ENCODE measurements at places on chromosomes 7 and 10.

DNA sequence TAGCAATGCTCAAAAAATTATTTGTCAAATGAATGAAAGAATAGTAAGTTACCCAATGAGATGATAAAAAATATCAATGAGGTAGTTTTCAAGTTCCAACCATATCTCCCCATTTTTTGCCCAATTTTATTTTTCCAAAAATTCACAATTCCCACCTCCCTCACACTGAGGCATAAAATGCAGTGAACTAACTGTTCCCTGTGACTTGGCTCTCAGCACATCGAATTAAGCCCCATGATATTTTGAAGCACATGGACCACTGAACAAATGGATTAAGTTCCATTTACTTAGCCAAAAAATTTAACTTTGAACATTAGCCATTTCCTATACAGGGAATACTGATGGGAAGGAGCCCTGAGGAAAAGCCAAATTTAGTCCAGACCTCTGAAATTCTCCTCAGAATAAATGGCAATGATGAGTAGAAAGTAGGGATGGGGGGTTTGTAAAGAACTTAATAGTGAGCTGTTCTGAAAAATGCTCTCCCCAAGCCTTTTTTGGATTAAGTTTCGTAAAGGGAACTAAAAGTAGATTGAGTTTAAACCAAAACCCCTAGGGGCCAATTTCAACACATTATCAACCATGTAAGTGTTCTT is 166.3 kb upstream of the GRM3 start:
- DNase-seq: no peak

- no peak for DNase-seq
Measured at GRCh38 chr10:68251151-68251550, 19.2 kb upstream of the ATOH7 start.

GRCh38 chr7:36048902-36049240 is 104.2 kb upstream of the EEPD1 start:
- DNase-seq: no peak

DNA sequence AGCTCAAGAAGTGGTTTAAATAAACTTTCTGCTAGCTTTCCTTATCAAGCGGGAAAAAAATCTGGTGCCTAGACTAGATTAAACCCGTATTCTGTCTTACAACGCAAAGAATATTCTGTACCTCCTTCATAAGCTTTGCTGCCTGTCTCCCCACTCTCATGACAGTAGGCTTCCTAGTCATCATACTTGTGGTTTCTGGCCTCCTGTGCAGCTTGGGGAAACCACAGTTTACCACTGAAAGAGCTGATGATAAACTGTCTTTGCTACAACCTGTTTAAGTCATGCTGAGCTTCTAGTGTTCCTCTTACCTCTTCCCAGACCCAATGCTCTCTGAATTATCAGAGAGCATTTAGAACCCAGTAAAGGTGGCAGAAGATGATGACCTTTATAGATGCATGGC is 55.0 kb downstream of the PODXL start:
- peak; percentile 47 for DNase-seq

DNA sequence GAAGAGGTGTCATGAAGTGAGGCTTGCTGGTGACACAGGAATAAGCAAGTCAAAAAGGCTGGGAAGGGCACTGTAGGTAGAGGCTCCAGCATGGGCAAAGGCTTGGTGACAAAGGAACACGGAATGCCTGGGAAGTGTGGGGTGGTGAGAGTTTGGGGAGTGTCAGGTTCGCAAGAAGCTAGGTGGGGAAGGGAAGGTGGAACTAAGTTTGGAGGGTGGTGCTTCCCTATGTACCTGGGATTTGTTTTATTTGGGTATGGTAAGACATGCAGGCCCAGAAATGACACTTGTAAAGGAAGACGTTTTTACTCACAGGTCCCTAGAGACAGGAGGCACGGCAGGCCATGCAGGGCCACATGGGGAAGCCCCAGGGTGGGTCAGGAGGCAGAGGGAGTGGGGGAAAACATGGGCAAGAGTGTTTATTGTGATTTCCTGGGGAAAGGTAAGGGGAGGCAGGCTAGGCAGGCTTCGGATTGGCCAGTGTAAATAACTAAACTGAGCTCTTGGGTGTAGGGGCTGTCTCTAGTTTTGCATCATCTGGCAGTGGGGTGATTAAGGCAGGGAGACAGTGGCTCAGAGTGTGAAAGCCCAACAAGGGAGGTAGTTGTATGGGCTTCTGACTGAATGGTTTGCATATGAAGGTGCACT is 52.1 kb downstream of the SH2D4B start:
- DNase-seq: no peak

DNA sequence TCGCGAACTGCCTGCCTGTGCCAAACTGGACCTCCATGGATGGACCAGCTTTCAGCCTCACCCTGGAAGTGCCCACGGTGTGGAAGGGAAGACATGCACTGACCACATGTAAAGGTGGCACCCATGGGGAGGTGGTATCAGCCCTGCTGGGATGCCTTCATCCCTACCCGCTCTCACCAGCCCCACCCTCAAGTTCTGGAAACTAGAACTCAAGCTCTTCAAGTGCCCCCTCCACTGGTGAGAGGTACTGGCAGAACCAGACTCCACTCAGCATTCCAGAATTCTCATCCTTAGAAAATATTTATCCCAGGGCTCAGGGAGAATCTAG is 5.9 kb downstream of the ZNF488 start:
- DNase-seq: no peak

DNA sequence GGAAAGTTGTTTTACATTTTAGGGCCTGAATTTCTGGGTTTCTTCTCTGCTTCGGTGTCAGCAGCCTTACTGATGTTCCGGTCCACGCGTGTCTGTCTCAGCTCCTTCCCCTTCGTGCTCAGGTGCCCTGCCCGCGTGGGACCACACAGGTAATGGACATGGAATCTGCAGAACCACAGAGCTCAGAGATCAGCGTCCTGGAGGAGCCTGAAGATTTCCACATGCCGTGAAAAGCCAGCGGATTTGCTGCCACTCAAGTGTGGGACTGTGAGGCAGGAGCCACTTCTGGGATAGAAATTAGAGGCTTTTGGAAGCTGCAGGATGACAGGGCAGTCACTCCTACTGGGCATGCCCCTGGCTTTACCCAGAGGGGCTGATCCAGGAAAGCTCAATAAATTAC is 666.1 kb upstream of the FOXK1 start:
- no peak for DNase-seq

GRCh38 chr7:135283959-135284638 is 50.5 kb downstream of the STRA8 start:
- no peak for DNase-seq

DNA sequence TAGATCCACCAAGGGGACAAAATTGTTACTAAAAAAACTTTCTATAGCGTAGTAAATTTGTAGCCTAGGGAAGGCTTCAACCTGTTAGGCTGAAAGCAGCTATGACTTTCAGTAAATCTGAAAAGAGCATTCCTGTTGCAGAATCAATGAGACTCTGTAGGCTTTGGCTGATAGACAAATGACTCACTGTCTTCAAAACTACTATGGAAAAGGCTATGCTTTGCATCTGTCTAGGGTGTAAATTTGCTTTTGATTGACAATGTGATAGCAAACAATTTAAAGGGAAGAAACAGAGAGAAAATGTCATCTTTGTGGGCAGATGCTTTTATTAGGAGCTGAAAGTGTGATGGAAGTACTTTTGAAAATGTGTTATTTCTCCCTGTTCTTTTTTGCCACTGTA is 60.6 kb downstream of the ARL5B start:
- no peak for DNase-seq

DNA sequence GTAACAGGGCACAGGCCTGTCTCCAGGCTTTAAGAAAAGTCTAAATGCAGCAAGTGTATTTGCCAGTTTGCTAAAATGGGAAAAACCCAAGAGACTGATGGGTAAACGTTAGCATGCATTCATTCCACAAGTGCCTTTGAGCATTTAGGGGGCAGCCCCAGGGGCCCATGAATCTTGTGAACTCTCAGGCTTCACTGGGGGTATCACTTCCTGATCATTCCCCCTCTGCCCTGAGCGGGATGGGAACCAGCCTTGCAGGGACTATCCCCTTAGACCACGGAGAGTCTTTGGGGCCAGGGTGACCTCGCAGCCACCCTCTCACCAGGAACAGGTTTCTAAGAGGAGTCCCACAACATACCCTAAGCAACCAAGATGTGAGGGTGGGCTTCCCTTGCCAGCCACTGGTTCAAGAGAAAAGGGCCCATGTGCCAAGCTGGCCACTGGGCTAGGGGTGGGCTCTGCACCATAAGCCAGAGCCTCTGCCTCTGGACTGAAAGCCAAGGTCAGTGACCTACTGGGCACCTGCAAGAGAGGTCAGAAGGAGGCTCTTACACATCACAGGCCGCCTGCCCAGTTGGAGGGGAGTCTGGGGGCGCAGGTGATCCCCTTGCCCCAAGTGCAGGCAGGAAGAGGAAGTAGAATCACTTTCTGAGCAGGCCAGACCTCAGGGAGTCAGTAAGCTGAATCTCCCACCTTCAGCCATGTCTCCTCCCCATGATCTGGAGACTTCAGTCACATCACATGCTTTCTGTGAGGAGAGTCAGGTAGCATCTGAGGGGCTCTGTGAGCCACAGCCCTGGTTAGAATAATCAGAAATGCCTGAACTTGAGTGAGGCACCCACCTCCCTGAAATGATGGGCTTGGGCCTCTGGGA is 75.0 kb downstream of the C10orf105 start:
- no peak for DNase-seq

GRCh38 chr7:155842496-155843265 is 30.4 kb upstream of the SHH start:
- no peak for DNase-seq

DNA sequence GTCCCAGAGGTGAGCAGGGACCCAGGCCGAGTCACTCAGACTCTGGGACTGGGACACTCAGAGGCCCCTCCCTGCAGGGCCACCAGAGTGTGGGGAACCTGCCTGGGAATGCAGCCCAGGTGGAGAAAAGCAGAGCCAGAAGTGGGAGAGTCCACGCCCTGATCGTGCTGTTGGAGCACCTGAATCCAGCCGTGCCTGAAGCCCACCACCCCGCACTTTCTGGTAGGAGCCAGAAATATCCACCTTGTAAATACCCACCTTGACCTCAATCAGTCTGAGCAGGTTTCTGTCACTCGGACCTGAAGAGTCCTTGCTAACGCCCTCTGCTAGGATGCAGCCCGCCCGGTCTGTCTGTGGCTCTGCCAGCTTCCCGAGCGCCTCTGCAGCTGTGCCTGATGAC is 86.7 kb downstream of the PDGFA start:
- DNase-seq: no peak

GRCh38 chr7:74598558-74598957 is 59.0 kb upstream of the GTF2I start:
- DNase-seq: no peak

GRCh38 chr7:105487579-105488571 is 34.2 kb downstream of the PUS7 start:
- DNase-seq: peak; percentile 45

- DNase-seq: no peak
Measured at GRCh38 chr7:149317496-149317895, 55.5 kb downstream of the ZNF783 start.

GRCh38 chr7:42906181-42906580 is 5.7 kb downstream of the C7orf25 start:
- DNase-seq: no peak

- DNase-seq: no peak
Measured at GRCh38 chr7:157278167-157278790, 58.5 kb upstream of the DNAJB6 start.

DNA sequence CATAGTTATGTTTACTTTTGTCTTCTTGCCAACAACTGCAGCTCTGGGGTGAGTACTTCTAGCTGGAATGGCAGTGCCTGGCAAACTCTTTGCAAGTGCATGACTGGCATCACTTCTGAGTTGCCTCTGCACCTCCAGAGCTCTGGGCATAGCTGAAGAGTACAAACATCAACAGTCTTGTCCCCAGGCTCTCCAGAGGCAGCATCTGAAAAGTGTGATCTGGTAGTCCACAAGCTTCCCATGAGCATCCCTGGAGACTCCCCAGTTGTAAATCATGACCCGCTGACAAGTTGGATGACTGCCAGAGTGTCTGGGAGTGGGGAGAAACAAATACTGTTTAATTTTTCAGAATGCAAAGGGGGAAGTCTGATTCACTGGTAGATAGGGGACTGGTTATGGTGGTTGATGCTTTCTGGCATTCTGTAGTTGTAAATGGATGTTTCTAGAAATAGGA is 138.9 kb upstream of the CDK13 start:
- DNase-seq: no peak

GRCh38 chr10:101061624-101062231 is at the start of gene KAZALD1:
KAZALD1 (plus strand) TSS chr10:101061989; CDS start chr10:101062593, 604 bp downstream.
- no peak for DNase-seq

GRCh38 chr10:124003871-124004662 is 89.3 kb downstream of the CHST15 start:
- DNase-seq: no peak

- no peak for DNase-seq
Measured at GRCh38 chr10:113340282-113340681, 212.6 kb upstream of the HABP2 start.

DNA sequence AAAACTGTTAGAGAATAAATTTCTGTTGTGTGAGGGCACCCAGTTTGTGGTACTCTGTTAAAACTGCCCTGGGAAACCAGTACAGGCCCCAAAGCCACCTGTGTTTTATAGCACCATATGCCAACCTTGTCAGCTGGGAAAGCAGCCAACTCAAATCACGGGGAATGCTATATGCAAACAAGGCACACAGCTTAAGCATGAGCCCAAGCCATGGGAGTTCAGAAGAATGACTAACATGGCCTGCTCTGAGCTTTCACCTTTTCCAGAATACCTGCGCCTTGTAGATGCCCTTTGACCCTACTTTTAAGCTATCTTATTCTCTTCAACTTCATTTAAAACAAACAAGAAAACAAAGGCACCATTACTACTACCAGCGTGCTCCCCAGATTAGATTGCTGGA is 5.5 kb upstream of the SLC25A13 start:
- DNase-seq: no peak

GRCh38 chr10:113782986-113783704 is 31.7 kb downstream of the PLEKHS1 start:
- DNase-seq: no peak

- no peak for DNase-seq
Measured at GRCh38 chr7:75971961-75972763, 22.2 kb downstream of the TMEM120A start.

DNA sequence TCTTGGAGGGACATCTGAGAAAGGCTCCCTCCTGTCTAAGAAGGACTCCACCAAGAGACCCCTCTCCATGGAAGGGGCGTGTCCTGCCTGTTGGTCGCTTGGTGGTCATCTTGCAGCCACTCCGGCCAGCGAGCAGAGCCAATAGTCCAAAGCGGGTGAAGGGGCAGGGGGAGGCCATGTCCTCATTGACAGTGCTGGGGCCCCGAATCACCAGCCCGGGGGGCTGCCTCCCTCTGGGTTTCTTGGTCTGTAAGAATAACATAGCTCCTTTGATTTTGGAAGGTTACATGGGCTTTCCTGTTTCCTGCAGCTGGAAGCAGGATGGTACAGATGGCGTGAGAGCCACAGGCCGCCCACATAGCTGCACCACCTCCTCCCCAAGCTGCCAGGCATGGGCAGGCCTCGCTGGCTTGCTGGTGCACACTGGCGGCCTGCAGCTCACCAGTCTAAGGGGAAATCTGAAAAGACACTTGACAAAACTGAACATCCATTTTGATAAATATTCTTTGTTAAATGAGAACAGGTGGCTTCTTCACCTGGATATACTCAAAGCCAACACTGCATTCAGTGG is 105.8 kb downstream of the ARHGAP22 start:
- DNase-seq: no peak
